ENCODE measurements at places on chromosomes 7 and 10.

GRCh38 chr7:778968-779451 lies 51.9 kb upstream of the PRKAR1B start:
- no peak for DNase-seq

- no peak for DNase-seq
These were observed 27.7 kb downstream of the PPP2R2D start for GRCh38 chr10:131928248-131929095.

DNA sequence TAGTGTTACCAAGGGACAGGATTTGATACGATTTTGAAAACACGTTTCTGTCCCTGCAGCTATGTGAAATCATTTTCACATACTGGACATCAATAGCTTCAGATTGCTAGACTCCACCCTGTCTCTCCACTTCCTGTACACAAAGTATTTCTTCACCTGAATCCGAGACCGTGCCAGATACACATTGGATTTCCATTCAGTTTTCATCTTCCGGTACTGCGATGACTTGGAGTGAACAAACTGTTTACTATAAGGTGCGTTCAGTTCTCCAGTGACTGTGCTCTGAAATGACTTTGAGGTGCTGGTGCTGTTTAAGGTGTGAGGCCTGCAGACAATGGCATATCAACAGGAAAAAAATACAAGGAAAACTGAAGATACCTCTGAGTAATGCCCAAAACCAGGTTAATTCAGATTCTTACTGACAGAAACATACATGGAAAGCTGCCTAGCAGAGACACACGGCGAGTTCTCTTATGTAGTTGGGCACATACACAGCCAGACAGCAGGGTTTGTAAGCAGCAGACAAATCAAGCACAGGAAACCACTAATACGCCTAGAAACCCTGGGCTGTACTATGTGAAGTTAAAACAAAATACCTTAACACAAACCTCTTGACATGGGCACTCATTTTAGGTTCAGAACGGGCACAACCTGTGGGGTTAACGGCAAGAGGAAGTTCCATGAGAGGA lies 119.2 kb downstream of the GALNT11 start:
- no peak for DNase-seq

DNA sequence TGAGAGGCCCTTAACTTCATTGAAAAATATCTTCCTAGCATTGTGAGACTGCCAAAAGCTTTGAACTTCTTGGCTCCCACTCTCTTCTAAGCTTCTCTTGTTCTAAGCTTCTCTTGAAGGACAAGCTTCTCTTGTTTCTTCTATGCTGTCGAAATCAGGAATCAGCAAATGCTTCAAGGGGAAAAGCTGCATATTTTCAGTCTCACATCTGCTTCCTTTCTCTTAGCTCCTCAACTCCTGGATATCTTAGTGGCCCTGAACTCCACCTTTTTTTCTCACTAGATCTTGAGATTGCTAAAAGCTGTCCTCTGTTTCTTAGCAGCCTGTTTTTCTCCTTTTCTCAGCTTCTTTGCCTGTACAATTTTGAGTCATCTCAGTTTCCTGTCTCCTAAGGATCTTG lies 73.0 kb downstream of the NEUROD6 start:
- DNase-seq: no peak
